ENCODE measurements at places on chromosomes 2 and 18.

DNA sequence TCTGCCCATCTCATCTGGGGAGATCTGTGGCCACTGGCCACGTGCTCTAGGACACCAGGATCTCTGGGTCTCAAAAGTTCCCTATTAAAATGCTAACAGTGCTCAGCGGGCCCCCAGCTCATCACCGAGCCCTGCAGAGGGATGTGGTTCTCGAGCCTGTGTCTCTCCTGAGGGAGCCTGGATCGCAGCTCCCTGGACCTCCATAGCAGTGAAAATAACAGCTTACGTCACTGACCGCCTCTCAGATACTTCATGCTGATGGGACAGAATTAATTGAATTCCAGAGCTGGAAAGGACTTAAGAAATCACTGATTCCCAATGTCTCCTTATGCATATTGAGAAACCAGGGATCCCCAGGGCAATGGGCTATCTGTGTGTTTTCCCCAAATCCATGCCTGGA lies 90.0 kb downstream of the GALR1 start:
- no peak for DNase-seq

DNA sequence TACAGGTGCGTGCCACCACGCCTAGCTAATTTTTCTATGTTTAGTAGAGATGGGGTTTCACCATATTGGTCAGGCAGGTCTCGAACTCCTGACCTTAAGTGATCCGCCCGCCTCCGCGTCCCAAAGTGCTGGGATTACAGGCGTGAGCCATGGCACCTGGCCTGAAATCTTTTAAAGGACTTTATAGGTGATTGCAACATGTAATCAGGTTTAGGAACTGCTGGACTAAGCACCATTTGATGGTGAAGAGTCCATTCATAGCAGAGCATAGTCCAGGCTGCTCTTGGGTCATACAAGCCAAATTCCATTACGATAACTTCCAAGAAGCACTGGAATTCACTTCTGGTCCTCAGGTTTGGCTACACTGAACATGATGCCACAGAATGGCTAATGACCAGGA lies 200.6 kb upstream of the SMAD2 start:
- DNase-seq: no peak

DNA sequence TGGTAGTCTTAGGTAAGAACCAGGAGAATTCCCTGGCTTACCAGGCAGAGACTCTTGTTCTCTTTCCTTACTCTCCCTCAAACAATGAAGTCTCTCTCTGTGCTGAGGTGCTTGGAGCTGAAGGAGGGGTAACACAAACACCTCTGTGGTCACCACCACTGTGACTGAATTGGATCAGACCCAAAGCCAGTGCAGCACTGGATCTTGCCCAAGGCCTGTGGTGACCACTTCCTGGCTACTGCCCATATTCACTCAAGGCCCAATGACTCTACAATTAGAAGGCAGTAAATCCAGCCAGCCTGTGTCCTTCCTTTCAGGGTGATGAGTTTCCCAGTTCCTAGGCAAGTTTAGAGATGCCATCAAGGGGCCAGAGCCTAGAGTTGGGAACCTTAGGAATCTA lies 706.8 kb downstream of the SLC4A3 start:
- DNase-seq: no peak

GRCh38 chr2:240124651-240125030 lies 11.5 kb downstream of the COPS9 start:
- DNase-seq: no peak

DNA sequence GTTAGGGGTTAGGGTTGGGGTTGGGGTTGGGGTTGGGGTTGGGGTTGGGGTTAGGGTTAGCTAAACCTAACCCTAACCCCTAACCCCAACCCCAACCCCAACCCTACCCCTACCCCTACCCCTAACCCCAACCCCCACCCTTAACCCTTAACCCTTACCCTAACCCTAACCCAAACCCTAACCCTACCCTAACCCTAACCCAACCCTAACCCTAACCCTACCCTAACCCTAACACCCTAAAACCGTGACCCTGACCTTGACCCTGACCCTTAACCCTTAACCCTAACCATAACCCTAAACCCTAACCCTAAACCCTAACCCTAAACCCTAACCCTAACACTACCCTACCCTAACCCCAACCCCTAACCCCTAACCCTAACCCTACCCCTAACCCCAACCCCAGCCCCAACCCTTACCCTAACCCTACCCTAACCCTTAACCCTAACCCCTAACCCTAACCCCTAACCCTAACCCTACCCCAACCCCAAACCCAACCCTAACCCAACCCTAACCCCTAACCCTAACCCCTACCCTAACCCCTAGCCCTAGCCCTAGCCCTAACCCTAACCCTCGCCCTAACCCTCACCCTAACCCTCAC lies 24.1 kb upstream of the RABL2A start:
- DNase-seq: no peak

DNA sequence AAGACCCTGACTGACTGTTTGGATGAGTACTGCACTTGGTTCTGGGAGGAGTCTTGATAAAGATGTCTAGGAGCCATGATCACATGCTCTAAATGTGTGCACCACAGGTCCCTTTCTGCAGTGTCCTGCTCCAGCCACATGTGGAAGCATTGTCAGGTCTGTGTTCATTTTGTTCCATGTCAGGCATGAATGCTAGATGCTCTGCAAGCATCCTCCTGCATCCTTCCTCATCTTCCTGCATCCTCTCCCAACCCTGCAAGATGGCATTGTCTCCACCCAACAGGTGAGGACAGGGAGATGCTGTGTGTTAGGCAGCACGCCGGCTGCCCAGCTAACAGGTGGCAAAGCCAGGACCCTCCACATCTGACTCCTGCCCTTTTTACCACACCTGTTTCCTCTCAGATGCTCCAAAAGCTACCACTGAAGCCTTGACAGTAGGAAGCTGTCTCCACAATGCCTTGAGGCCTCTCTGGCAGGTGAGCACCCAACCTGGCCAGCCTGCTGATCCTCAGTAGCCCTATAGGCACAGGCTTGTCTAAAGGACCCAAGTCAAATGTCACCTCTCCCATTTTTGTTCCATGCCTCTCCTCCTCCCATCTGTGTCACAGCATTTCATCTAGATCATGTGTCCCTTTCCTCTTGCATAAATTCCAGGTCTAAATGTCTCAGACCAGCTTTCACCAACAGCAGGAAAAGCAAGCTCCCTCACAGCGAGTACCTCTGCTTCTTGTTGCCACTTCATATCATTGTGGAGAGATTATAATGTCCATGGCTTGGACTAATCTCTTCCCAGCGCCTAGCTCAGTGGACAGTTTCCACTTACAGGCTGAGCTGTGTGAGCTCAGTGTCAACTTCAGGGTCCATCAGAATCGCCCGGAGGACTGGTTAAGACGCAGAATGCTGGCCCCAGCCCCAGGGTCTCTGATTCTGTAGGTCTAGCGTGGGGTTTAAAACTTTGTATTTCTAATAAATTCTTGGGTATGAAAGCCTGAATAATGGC lies 55.0 kb downstream of the TMEM163 start:
- DNase-seq: no peak

- DNase-seq: no peak
These were observed 1075.4 kb upstream of the ZEB2 start for GRCh38 chr2:145595296-145595695.

DNA sequence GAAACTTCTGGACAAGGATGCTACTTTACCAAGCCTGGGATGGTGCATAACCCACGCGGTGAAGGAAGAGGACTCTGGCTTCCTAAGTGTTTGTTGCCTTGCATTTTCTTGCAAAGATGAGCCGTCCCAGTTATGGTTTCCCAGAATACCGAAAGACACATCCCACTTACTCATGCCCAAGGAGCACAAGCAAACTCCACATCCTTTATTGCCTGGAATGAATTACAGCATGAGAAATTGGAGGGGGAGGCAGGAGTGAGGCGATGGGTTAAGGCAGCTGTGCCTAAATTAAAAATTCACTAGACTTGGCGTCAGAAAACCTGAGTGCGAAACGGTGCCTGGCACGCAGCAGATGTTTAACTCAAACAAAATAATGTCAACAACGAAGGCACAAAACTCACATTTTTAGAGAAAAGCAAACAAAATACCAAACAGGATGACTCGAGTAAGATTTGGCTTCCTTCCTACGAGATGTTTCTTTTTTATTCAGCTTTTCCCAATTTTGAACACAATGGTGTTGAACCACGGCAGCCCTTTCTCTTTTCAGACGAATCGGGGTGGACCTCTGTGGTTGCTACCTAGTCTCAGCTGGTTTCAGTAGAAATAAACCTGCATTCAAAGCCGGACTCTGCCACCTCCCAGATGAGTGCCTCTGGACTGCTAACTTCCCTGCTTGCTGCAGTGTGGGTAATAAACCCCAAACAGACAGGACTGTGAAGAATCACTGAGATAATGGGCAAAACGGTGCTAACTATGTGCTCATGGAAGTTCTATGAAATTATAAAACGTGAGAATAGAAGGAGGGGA lies 100.3 kb upstream of the NCK2 start:
- peak; percentile 54 for DNase-seq

- no peak for DNase-seq
These were observed 746.1 kb downstream of the LRP1B start for GRCh38 chr2:141384676-141385075.

GRCh38 chr18:34709104-34709503 lies 994 bp upstream of the DTNA start:
- DNase-seq: no peak

GRCh38 chr2:216589791-216590190 lies 43.4 kb upstream of the IGFBP2 start:
- DNase-seq: no peak

DNA sequence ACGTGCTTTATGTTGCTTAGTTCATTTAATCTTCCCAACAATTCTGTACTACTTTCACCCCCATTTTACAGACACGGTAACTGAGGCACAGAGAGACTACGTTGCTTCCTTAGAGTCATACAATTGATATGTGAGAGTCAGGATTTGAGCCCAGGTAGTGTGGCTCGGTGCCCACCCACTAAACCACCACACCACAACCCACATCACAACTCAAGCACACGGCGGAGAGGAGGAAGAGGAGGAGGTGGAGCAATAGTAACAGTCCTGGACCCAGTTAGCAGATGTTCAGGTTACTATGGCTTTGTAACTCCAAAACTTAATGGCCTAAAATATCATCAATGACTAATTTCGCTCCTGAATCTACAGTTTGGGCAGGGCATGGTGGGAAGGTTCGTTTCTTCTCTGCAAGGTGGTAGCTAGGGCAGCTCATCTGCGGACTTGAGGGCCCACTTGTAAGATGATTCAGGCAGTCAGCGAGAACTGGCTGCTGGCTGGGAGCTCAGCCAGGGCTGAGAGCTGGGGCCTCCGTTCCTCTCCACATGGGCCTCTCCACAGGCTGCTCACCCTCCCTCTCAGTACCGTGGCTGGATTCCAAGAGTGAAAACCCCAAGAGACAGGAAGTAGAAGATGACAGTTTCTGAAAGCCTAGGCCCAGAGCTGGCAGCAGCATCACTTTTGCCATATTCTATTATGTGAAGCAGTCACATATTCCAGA lies 167.1 kb downstream of the ZFP36L2 start:
- peak; percentile 69 for DNase-seq

DNA sequence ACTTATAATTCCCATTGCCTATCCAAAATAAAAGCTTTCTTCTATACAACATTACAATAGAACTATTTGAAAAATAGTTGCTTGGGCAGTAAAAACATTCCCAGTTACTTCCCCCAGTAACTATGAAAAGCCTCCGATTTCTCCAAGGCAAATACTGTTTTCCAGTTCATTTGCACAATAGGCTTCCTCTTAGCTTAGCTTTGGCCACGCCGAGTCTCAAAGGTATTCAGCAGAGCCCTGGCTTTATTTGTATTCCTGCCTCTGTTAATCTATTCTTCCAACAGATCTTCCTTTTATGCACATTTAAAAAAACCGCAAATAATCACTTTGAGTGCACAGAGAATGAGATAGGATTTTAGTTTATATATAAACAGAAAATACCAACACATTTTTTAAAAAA lies 836.8 kb upstream of the VRK2 start:
- DNase-seq: no peak

GRCh38 chr2:134208825-134209224 lies 45.0 kb upstream of the MGAT5 start:
- no peak for DNase-seq

GRCh38 chr18:13300029-13300428 lies 81.5 kb downstream of the LDLRAD4 start:
- DNase-seq: peak; percentile 84

GRCh38 chr2:23198316-23199114 lies 186.5 kb upstream of the KLHL29 start:
- DNase-seq: no peak

- DNase-seq: no peak
These were observed 38.9 kb downstream of the KDM3A start for GRCh38 chr2:86480105-86480504.

DNA sequence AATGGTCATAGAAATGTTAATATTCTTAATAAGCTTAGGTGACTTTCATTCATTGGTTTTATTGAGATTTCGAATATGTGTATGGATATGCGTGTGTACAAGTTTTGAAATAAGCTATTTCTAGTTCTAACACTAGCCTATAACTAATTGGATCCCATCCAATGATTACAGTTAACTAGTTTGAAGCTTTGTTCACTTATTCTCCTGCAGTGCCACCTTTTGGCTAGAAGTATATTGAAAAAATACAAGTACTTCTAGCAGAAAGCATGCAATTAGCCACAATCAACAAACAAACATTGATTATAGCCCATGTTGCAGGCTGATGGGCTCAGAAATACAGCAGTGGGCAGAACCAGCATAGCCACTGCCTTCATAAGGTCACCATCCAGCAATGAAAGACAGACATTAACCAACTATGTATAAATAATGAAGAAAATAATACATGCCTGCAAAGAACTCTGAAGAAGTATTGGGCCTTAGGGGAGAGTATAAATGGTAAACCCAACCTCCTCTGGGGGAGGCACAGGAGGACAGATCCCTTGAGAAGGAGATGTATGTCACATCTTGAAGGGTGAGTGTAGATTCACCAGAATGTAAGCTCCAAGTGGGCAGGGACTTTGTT lies 5.1 kb upstream of the PIEZO2 start:
- peak; percentile 67 for DNase-seq

GRCh38 chr2:223386189-223386588 lies 216.0 kb downstream of the SCG2 start:
- no peak for DNase-seq

- no peak for DNase-seq
These were observed 55.7 kb downstream of the LRRFIP1 start for GRCh38 chr2:237682856-237683670.

DNA sequence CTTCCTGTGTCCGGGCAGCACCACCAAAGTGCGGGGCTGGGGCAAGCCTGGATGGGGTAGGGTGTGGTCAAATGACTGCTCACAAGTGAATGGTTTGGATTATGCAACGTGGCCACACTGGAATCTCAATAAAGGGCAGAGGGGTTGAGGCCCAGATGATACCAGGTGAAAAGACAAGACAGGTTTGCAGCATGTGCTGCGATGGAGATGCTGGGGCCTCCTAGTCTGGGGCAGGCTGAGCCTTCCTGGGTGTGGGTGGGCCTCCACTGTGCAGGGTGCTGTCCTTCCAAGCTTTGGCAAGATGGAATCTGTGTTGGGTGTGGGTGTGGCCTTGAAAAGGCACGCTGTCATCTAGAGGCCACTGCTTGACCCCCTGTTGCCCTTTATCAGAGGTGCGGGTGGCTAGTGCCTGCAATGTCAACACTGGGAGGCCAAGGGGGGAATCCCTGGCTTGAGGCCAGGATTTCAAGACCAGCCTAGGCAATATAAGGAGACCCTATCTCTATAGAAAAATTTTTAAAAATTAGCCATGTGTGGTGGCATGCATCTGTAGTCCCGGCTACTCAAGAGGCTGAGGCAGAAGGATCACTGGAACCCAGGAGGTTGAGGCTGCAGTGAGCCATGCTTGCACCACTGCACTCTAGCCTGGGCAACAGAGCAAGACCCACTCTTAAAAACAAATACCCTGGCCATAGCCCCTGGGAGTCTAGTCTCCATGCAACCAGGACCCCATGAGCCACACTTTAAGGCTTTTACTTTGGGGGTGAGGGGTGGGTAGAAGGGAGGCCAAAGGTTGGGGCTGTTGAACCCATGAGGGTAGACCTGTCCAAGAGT lies 13.8 kb downstream of the RRM2 start:
- no peak for DNase-seq
